ENCODE measurements at places on chromosomes 3 and 15. TPM values are rescaled to one million over a fixed set of nuclear protein-coding genes. Genes with fewer than 3 reads are reported as not detected.
A peak's percentile ranks its signal among the peaks of the same experiment; 100 is the strongest.

GRCh38 chr3:174335910-174336309, 523.2 kb upstream of the NAALADL2 start:
- H3K4me3 ChIP-seq: no peak overlapping the region
- DNase-seq: no peak
- no peaks in the 10 kb centered on the region for H3K27me3 ChIP-seq
- H3K27ac ChIP-seq: no peak overlapping the region

DNA sequence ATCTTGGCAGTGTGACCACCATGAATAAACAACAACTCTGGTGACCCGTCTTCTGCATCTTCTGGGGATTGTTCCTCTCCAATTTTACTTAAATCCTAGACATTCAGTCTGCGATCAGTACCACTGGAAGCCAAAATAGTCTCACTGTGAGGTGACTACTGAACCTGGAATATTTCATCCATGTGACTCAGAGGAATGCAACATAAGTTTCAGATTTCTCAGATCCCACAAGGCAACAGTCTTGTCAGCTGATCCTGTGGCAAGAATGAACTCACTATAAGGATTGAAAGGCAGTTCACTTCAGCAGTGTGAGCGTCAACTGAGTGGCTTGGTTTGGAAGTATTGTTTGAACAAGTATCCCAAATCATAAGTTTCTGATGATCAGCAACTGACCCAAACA, 13.2 kb downstream of the NSUN3 start:
- peaks cover 56% of the 10 kb centered on the region for H3K4me1 ChIP-seq
- H3K4me3 ChIP-seq: no peak overlapping the region
- H3K27ac ChIP-seq: no peak overlapping the region
- peaks cover 49% of the 10 kb centered on the region for H3K36me3 ChIP-seq
- DNase-seq: no peak

DNA sequence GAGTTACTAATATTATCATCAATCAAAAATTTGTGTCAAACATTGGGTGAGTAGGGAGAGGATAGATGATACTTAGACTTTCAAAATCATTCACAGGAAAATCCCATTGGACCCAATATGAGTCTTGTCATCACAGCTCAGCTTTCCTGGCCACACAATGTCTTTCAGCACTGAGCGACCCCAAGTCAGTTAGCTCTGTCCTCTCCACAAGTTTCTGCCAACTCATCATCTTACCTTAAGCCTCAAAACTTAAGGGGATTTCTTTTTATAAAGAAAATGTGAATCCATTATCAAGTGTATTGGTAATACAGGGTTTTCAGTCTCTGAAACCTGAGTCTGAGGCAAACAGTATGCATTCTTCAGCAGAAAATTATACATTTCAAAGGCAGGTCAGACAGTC, 55.8 kb downstream of the SUMF1 start:
- DNase-seq: no peak
- H3K4me3 ChIP-seq: no peak overlapping the region
- H3K4me1 ChIP-seq: peaks cover 47% of the 10 kb centered on the region
- peak overlapping the region; percentile 47 for H3K27ac ChIP-seq
- no peaks in the 10 kb centered on the region for H3K27me3 ChIP-seq

The ZMYND10 gene
- total RNA-seq: 0.94 TPM

DNA sequence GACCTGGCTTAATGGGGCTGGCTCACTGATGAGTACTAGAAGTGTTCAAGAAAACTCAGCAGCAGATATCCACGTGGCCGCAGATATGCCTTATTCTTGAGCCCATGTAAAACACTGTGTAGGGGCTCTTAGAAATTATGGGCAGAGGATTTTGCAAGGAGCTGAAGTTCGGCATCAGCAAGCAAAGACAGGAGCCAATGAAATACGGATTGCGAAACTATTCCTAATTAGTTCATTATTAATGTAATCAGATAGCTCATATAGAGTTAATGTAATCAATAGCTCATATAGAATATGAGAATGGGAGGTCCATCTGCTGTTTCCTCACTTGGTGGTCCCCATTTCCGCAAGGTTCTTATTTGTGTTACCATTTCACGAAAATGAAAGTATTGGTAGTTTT, 9.0 kb upstream of the GSK3B start:
- peaks cover 9% of the 10 kb centered on the region for H3K4me1 ChIP-seq
- no peak overlapping the region for H3K27ac ChIP-seq
- H3K27me3 ChIP-seq: no peaks in the 10 kb centered on the region

DNA sequence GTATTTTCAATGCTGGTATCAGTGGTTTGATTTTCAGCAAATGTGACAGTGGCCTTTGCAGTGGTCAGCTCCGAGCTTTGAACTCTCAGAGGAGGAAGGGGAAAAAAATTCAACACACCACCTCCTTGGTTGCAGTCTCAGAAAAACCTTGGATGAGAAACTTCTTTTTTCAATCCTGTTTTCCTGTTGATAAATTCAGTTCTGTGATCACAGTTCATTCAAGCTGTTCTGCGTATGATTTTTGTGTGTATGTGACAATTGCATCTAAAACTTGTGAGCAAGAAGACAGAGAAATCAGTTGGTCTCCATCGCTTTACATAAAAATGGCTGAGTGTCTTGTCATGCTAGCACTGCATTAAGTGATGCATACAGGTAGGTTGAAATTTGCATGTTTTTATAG, 19.2 kb downstream of the ZBTB38 start:
- peak overlapping the region; percentile 87 for H3K27ac ChIP-seq
- peaks cover 33% of the 10 kb centered on the region for H3K4me1 ChIP-seq
- DNase-seq: no peak
- peaks cover 5% of the 10 kb centered on the region for H3K27me3 ChIP-seq
- peak overlapping the region; percentile 81 for H3K4me3 ChIP-seq
- peaks cover 7% of the 10 kb centered on the region for H3K36me3 ChIP-seq

- no peaks in the 10 kb centered on the region for H3K4me1 ChIP-seq
- H3K4me3 ChIP-seq: no peak overlapping the region
- no peak for DNase-seq
- H3K27ac ChIP-seq: no peak overlapping the region
Measured at GRCh38 chr3:139131951-139132350, 87.3 kb upstream of the PRR23C start.

DNA sequence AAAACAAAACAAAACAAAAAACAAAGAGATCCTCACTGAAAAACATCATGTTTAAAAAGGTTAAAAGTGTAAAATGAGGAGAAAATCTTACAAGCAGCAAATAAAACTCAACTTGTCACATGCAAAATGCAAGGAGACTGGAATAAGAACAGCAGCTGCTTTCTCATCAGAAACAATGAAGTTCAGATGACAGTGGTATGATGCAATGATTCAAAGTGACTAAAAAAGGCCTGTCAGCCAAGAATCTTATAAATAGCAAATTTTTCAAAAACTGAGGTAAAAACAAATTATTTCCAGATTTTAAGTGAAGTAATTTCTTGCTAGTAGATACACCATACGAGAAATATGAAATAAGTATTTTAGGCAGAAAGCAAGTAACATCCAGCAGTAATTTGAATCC, 68.6 kb upstream of the EPHA3 start:
- H3K4me1 ChIP-seq: no peaks in the 10 kb centered on the region
- H3K27ac ChIP-seq: no peak overlapping the region

The UBR1 gene
- 24.5 TPM for total RNA-seq

- H3K4me3 ChIP-seq: no peak overlapping the region
- H3K4me1 ChIP-seq: no peaks in the 10 kb centered on the region
- no peaks in the 10 kb centered on the region for H3K27me3 ChIP-seq
- H3K27ac ChIP-seq: no peak overlapping the region
- H3K36me3 ChIP-seq: no peaks in the 10 kb centered on the region
Measured at GRCh38 chr3:147757866-147758265, 348.7 kb downstream of the ZIC1 start.

The GOLGA8S gene
- total RNA-seq: not detected

GRCh38 chr3:128482175-128482574, 10.8 kb downstream of the GATA2 start:
- H3K27me3 ChIP-seq: peaks cover 69% of the 10 kb centered on the region
- H3K27ac ChIP-seq: no peak overlapping the region
- DNase-seq: no peak
- H3K36me3 ChIP-seq: no peaks in the 10 kb centered on the region
- H3K4me3 ChIP-seq: no peak overlapping the region

DNA sequence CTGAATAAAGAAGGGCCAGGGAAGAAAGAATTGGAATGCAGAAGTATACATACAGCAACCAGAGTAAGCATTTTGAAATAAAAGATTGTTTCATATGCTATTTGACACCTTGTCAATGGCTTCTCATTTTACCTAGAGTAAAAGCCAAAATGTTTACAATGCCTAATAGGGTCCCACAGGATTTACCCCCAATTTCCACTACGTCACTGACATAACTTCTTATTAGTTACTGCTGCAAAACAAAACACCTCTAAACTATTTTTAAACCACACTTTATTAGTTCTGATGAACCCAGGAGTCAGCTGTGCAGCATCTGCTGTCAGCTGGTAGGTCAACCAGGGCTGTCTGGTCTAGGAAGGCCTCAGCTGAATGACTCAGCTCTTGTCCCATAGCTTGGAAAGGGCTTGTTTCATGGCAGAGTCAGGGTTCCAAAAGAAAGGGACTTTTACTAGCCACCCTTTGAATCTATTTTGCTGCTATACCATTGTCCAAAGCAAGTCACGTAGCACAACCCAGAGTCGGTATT, 945.1 kb downstream of the EPHA3 start:
- H3K4me3 ChIP-seq: no peak overlapping the region
- H3K36me3 ChIP-seq: no peaks in the 10 kb centered on the region
- H3K27me3 ChIP-seq: no peaks in the 10 kb centered on the region
- no peaks in the 10 kb centered on the region for H3K4me1 ChIP-seq

DNA sequence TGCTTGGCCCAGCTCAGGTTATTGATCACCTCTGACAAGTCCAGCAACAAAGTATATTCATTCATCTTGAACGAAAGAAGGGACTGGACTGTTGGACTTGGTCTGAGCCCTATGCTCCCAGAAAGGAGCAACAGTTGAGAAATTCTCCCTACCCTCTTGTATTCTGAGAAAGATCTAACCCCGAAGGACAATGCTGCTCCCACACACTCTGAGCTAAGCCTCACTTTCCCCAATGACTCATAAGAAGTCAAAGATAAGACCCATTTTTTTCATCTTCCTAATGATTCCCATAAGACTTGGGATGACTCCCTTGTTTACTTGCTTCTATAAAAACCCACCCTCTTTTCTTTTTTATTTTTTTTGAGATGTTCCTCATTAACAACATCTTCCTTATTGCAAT, 549.4 kb upstream of the MDFIC2 start:
- DNase-seq: no peak
- peaks cover 2% of the 10 kb centered on the region for H3K4me1 ChIP-seq
- no peaks in the 10 kb centered on the region for H3K36me3 ChIP-seq
- no peak overlapping the region for H3K4me3 ChIP-seq

The SMC4 gene
- 143 TPM for total RNA-seq

The SLC6A11 gene
- total RNA-seq: not detected

The SHC4 gene
- 1.9 TPM for total RNA-seq

GRCh38 chr15:35309886-35310285, 224.8 kb upstream of the NANOGP8 start:
- H3K36me3 ChIP-seq: no peaks in the 10 kb centered on the region
- H3K4me3 ChIP-seq: no peak overlapping the region
- no peak overlapping the region for H3K27ac ChIP-seq

DNA sequence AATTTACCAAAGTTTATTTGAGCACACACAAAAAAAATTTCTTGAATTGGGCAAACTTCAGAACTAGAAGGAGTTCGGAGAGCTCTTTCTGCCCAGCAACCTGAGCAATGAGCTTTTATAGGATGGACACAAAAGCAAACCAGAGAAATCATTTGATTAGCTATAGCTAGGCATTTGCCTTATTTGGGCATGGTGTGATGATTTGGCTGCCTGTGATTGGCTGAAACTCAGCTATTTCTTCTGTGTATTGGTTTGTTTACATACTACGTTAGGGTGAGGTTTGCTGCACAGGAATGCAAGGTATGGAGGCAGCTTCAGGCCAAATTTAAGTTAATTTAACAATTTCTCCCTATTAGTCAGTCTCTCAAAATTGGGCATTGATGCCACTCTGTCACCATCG, 65.1 kb downstream of the NEK11 start:
- H3K27ac ChIP-seq: no peak overlapping the region
- no peaks in the 10 kb centered on the region for H3K27me3 ChIP-seq
- no peaks in the 10 kb centered on the region for H3K36me3 ChIP-seq
- no peak for DNase-seq
- no peak overlapping the region for H3K4me3 ChIP-seq

The CAMKV gene
- 0.39 TPM for total RNA-seq

The CLRN1 gene
- total RNA-seq: not detected

- H3K4me1 ChIP-seq: no peaks in the 10 kb centered on the region
- H3K27ac ChIP-seq: no peak overlapping the region
- H3K36me3 ChIP-seq: no peaks in the 10 kb centered on the region
- DNase-seq: no peak
- no peak overlapping the region for H3K4me3 ChIP-seq
Measured at GRCh38 chr3:157753787-157754136, 250.5 kb upstream of the VEPH1 start.

The CFAP100 gene
- not detected for total RNA-seq

The CDHR4 gene
- total RNA-seq: 0.22 TPM

DNA sequence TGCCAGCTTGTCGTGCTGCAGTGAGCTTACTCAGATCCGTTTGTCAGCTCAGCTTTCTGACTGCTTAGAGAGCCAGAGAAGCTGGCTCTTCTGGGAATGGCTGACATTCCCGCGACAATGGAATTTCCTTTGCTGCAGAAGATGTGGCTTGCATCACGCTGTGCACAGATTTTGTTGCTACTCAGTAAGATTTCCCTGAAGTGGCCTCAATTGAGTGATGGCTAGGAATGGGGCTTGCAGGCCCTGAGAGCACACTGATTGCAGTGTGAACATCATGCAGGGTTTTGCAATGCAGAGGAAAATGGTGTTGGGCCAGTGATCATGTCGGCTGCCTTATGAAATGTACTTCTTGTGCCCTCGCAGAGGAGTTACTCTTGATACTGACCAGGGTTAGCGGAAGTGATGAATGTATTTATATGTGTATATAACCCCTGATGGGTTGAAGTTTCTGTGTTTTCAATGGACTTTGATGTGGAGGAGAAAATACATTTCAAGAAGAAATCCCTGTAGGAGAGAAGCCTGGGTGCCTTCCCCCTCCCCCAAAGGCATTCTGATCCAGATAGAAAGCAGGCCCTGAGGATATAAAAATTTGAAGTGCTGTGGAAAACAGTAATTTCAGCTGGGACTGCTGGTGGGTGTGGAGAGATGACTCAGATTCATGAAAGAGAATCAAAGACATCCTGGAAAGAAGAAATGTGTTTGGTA, 102.5 kb upstream of the PDZRN3 start:
- no peaks in the 10 kb centered on the region for H3K27me3 ChIP-seq
- H3K4me3 ChIP-seq: no peak overlapping the region
- no peaks in the 10 kb centered on the region for H3K4me1 ChIP-seq
- H3K36me3 ChIP-seq: no peaks in the 10 kb centered on the region
